ENCODE measurements at places on chromosomes 3 and 15.
A peak's percentile ranks its signal among the peaks of the same experiment; 100 is the strongest.

GRCh38 chr15:90087454-90088154 lies 14.7 kb downstream of the IDH2 start:
- no peak for DNase-seq

- no peak for DNase-seq
Observed at GRCh38 chr15:64635499-64636495, 139.6 kb downstream of the RBPMS2 start.

DNA sequence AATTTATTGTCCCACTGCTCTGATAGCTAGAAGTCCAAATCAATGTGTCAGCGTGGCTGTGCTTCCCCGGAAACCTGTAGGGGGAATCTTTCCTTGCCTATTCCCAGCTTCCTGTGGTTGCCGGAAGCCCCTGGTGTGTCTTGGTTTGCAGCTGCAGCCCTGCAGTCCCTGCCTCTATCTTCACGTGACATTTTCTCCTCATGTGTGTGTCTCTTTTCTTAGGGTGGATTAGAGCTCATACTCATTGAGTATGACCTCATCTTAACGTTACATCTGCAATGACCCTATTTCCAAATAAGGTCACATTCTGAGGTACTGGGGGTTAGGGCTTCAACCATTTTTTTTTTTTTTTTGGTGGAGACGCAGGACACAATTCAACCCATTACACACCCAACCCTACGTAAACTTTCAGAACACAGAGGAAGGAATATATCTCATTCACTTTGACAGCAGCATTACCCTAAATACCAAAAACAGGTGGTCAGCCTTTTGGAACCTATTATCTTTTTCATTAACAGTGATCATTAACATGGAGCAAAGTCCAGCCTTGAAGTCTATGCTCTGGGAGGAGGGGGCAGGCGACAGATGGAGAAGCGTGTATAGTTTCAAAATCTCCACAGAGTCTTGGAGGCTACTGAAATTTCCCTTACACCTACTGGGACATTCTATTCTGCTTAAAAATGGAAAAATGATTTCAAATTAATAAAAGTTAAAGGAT lies 88.6 kb downstream of the RYK start:
- DNase-seq: no peak

GRCh38 chr3:126554560-126555525 lies 3.9 kb downstream of the C3orf22 start:
- peak; percentile 3 for DNase-seq

GRCh38 chr3:151165226-151165625 lies 37.8 kb downstream of the GPR171 start:
- DNase-seq: no peak

DNA sequence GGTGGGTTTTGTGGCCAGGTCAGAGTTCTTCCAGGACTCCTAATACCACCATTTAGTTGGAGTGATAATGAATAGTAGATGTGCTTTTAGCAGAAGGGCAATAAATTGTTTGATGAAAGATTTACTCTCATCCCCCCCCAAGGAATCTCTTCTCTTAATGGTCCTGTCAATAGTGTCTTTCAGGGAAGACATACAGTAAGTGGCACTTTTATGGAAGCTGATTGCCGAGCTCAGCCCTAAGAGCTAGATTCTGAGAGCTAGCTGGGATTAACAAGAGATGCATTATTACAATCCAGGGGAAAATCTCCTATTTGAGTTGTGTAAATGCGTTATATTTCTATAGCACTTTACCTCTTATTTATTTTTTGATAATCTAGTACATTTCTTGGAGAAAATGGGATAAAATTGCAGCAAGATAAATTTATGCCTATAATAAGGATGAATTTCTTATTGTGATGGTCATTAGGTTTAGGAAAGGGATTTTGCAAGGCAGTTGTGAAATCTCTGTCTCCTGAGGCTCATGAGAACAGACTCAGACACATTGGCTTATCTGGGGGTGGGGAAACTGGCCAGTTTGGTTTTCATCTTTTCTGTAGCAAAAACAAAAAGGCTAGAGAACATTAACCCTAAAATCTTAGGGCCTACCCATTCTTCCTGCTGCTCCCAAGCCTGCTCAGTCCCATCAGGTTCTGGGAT lies 41.6 kb upstream of the CLSTN2 start:
- no peak for DNase-seq

- no peak for DNase-seq
Observed at GRCh38 chr3:172314591-172315160, 133.6 kb downstream of the GHSR start.

All from T-helper 17 cell (primary cell).